ENCODE measurements at places on chromosomes 2 and 18. TPM values are rescaled to one million over a fixed set of nuclear protein-coding genes. Genes with fewer than 3 reads are reported as not detected.

Gene IL36A
- not detected for total RNA-seq

Gene BCL2
- 1.0 TPM for total RNA-seq

DNA sequence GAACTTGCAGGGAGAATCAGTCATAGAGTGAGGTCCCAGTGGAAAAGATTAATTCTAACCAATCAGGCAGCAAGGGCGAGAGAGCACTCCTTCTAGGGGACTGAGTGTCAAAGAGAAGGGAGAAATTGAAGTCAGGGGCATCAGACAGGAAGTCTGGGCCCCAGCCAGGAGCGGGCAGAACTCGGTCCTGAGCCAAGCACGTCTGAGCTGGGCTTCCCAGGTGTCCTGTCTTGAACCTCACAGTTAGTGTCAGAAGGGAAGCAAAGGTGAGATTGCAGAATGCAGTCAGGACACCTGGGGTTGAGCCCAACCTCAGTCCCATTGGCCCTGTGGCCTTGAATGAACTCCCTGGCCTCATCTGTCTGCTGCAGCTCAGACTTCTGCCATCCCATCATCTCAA, 220.9 kb downstream of the SMAD2 start:
- DNase-seq = no peak

DNA sequence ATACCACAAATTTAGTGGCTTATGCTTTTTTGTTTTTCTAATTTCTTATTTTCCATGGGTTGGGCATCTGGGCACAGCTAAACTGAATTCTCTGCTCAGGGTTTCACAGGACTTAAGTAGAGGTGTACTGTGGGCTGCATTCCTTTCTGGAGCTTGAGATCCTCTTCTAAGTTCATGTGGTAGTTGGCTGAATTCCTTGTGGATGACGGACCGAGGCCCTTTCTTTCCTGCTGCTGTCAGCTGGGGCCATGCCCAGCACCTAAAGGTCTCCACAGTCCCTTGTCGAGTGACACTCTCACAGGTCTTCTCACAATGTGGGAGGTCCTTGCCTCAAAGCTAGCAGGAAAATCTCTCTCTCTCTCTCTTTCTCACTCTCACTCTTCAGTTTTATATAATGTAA, 433.5 kb upstream of the LRATD1 start:
- DNase-seq = no peak

DNA sequence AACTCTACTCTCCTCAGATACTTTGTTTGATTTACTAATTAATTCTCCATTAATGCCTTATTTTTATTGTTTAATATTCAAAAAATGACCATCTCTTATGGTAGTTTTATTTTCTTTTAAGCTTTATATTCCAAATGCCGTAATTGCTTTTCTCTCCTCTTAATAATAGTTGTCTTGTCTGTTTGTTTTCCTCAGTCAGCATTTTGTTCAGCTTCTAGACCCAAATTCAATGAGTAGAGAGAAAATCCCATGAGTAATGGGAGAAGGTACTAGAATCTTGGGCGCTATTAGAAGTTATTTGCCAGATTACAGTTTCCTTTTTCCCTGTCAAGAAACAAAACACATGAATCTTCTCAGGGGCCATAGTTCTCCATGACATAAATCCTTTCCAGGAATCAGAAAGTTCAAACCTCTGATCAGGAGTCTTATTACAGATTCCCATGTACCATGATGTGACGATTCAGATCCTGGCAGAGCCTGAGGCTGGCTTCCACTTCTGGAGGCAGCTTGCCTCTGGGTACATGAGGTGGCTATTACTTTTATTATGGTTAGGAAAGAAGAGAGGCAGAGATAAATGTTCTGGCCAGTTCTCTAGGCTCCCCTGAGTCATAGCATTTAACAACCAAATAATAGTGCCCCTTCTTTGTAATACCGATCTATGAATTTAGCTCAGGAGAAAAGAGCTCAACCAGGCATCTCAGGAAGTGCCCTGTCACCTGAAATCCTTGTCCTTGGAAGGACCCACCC, 485.1 kb upstream of the SETBP1 start:
- no peak for DNase-seq

- no peak for DNase-seq
Observed at GRCh38 chr2:96807127-96807471, 9.0 kb upstream of the CNNM3 start.

Data from astrocyte (in vitro differentiated cells and primary cell).